ENCODE measurements at places on chromosomes 2 and 18.

DNA sequence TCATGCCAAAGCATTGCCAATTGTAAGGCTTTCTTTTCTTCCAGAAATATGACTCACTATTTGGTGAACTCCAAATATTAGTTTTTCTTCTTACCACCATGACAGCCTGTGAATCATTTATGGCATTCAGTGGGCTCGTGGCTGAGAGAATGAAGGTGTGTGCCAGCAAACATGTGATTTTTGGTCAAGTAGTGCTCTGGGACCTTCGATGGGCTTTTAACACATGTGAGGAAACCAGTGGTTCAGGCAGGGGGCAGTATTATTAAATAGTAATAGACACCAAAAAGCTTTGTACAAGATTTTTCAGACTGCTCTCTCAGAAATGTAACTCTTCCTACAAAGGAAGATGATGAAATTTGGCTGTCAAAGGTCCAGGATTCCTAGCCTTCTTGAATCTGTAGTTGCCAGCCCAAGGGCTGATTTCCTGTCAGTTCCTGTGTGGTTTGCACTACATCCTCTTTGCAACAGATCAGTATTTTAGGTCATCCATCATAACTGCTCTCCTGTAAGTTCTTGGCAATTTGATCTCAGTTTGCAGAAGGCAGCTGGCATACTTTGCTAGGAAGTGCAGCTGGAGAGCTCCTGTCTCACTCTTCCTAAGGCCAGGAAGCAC is 64.3 kb downstream of the BABAM2 start:
- DNase-seq: peak; percentile 94

GRCh38 chr2:182302174-182302573 is 124.7 kb downstream of the PDE1A start:
- peak; percentile 9 for DNase-seq

DNA sequence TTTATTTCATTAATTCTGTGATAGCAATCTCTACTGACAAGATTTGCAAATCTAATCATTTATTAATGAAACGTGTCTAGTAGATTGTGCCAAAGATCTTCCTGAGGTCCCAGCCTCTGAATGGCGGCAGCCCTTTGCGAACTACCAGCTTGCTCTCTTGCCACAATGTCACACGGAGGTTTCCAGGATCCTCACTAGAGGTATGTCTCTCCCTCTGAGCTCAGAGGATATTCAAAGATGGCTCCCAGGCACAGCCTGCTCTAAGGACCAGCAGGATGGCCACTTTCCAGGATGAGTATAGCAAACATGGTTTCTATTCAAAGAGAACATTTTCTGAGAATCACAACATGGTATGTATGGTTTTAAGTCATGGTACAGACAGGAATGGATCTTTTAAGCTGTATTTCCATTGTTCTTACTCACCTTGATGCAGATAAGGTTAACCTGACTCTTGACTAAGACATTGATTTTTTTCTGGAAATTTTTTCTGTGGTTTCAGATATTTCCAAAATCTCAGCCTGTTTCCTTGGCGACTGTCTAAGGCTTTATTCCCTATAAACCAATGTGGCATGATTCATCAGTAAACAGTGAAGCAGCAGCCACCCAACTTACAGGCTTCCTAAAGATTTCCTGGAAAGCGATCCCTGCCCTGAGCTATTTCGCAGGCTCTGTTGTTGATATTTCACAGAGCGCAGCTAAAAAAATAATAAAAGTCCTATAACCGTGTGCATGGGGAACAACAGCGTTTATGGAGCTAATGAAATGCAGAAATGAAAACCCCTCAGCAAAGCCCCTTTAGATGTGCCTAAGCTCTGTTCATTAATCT is 54.1 kb upstream of the KLF7 start:
- DNase-seq: no peak

DNA sequence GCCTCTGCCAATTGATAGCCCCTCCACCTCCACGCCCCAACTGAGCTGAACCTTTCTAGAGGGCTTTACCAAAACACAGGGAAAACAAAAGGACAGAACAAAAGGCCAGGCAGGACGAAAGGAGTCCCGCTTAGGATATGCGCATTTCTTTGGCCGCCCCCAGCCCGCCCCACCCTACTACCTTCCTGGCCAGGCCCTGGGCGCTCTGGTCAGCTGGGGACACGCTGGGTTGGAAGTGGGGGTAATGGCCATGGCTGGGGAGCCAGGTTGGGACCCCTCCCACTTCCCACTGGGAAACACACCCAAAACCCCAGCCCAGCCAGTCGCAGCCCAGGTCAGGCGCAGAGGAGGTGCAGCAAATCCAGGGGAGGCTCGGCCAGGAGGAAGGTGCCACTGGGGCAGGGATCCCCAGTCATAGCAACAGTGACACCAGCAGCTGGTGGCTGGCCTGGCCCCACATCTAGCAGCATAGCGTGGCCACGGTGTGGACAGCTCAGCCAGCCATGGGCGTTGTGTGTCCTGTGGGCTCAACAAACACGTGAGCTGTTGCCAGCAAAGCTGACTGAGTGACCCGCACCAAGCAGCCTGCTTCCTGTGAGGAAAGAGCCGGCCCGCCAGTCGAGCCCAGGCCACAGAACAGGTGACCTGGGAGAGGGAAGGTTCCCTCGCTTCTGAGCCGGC is 24.6 kb upstream of the B3GNT7 start:
- DNase-seq: no peak

DNA sequence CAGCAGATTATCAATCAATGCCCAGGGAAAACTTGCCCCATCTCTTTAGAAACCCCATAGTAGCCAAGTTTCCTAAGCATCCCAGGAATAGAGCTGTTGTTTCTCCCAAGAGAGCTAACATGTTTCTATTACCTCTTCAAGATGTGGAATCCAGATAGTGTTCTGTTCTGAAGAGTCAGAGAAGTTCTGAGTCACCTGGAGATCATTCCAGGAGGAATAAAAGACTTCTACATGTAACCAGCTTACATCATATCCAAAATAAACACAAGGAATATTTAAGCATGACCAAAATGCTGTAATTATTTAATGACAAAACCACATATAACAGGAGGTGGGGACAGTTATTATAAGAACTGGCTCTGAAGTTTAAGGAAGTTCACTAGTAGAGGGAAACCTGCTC is 51.0 kb upstream of the GORASP2 start:
- no peak for DNase-seq

- no peak for DNase-seq
These were observed 174.0 kb downstream of the TGIF1 start for GRCh38 chr18:3623769-3624545.

GRCh38 chr2:70698847-70699246 is 69.2 kb downstream of the ADD2 start:
- DNase-seq: no peak

DNA sequence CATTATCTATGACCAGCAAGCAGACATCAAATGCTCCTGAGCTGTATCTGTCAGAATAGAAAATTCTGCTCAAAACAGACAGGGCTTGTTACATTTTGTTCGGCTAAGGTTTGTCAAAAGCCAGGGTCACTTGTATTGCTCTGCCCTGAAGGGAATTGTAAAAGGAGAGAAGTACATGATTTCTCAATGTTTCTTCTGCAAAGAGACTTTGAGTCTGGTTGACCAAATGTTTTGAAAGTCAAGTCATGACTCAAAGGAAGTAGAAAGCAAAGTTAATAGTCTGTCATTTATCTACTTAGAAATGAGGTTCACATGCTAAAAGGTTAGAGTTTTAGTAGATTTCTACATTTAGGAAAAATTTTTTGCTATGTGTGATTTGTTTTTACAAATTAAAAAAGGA is 1624.1 kb upstream of the ZEB2 start:
- no peak for DNase-seq

- no peak for DNase-seq
These were observed 43.5 kb downstream of the COX7A2L start for GRCh38 chr2:42317486-42317885.

DNA sequence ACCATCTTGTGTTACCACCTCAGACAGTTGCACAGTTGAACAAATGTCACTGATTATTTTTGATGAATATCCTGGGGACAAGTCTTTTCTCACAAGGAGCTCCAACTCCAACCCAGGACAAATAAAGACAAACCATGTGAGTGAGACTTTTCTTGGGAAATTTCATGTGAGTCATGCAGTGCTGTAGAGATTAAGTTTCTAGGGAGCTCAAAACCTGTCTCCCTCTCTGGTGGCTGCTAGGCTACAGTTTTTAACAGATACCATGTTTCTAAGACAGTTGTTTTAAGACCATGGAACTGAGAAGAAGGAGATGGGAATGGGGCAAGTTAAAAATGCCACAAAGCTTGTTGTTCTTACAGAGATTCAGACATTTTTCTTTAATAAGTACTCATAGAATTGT is 255.5 kb downstream of the RIT2 start:
- no peak for DNase-seq

DNA sequence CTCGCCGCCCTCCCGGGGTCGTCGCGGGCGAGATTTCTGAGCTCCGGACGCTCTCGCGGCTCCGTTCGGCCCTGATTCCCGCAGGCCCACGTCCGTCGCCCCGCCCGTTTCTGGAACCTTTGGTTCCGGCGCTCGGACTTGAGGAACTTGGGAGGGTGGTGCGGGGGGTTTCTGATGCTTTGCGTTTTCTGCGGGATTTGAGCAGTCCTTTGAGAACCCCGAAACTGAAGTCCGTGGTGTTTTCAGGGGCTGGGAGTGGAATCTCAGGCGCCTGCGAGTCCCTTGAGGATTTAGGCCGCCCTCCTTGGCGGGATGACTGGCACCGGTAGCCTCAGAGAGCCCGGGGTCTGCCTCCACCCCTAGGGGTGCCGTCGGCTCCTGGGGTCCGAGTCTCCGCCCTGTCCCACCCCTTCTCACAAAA is 336 bp downstream of the THNSL2 start:
- DNase-seq: no peak

- DNase-seq: no peak
These were observed 283.2 kb upstream of the MEX3C start for GRCh38 chr18:51480407-51481261.

- no peak for DNase-seq
These were observed 40.6 kb downstream of the LCLAT1 start for GRCh38 chr2:30487603-30488002.

All from NCI-H446 (cell line).